ENCODE measurements at places on chromosomes 16 and 17. TPM values are rescaled to one million over a fixed set of nuclear protein-coding genes. Genes with fewer than 3 reads are reported as not detected.

Gene CA7
- not detected for total RNA-seq

Gene KRT16
- 208 TPM for total RNA-seq

Gene SLC5A10
- 0.14 TPM for total RNA-seq

Gene CNGB1
- total RNA-seq, result 0.14 TPM

Gene ASIC2
- total RNA-seq, result 0.07 TPM

Gene CTRL
- 0.35 TPM for total RNA-seq

Gene LRRC75A
- total RNA-seq, result not detected

Gene SLC16A11
- 0.24 TPM for total RNA-seq

Gene MPRIP
- total RNA-seq, result 130 TPM

Gene HS3ST6
- not detected for total RNA-seq

Gene KCTD19
- not detected for total RNA-seq

Gene CCL8
- total RNA-seq, result not detected

Gene ABCA5
- 7.4 TPM for total RNA-seq

Gene FOXL1
- total RNA-seq, result 0.46 TPM

Gene IGFALS
- not detected for total RNA-seq

Gene TRPV3
- total RNA-seq, result 7.7 TPM

Gene PLLP
- total RNA-seq, result 20.9 TPM

Gene CACNG3
- total RNA-seq, result not detected

Gene HES7
- 1.0 TPM for total RNA-seq

Gene C16orf96
- total RNA-seq, result not detected

Gene TMEM92
- 6.5 TPM for total RNA-seq

Gene KRTAP16-1
- not detected for total RNA-seq

Gene CD300LB
- not detected for total RNA-seq

Gene CLEC19A
- not detected for total RNA-seq

Gene CLDN7
- 18.0 TPM for total RNA-seq

Gene HAS3
- 15.1 TPM for total RNA-seq

Gene GNG13
- not detected for total RNA-seq

Gene CDH1
- total RNA-seq, result 216 TPM

Gene SLC38A7
- total RNA-seq, result 12.9 TPM

Gene CCL11
- not detected for total RNA-seq

Gene SEPTIN12
- total RNA-seq, result not detected

Gene TBC1D3K
- total RNA-seq, result not detected

Gene HCRT
- not detected for total RNA-seq

Gene CCR7
- total RNA-seq, result not detected

Gene DNAJA3
- 62.4 TPM for total RNA-seq

Gene SGF29
- total RNA-seq, result 25.9 TPM

Gene CDH8
- total RNA-seq, result 0.21 TPM

Gene OR3A3
- not detected for total RNA-seq

Gene HAP1
- total RNA-seq, result 0.82 TPM

Gene NKD1
- total RNA-seq, result 0.48 TPM

Gene PIGL
- 16.2 TPM for total RNA-seq

Gene KRT27
- total RNA-seq, result not detected

Gene NXPH3
- 1.1 TPM for total RNA-seq

Gene OTOP3
- total RNA-seq, result not detected

Gene CD79B
- not detected for total RNA-seq

Gene TP53TG3
- not detected for total RNA-seq

Gene ICAM2
- total RNA-seq, result 0.48 TPM

Gene ADGRG1
- total RNA-seq, result 64.6 TPM

Gene ABCA8
- not detected for total RNA-seq

Gene DCTN5
- 59.0 TPM for total RNA-seq

Gene KRTAP4-4
- total RNA-seq, result not detected

Gene OR3A2
- not detected for total RNA-seq

Gene KRT31
- total RNA-seq, result 27.0 TPM

Measured in foreskin keratinocyte (primary cell).